ENCODE measurements at places on chromosomes 6 and 20. TPM values are rescaled to one million over a fixed set of nuclear protein-coding genes. Genes with fewer than 3 reads are reported as not detected.

DNA sequence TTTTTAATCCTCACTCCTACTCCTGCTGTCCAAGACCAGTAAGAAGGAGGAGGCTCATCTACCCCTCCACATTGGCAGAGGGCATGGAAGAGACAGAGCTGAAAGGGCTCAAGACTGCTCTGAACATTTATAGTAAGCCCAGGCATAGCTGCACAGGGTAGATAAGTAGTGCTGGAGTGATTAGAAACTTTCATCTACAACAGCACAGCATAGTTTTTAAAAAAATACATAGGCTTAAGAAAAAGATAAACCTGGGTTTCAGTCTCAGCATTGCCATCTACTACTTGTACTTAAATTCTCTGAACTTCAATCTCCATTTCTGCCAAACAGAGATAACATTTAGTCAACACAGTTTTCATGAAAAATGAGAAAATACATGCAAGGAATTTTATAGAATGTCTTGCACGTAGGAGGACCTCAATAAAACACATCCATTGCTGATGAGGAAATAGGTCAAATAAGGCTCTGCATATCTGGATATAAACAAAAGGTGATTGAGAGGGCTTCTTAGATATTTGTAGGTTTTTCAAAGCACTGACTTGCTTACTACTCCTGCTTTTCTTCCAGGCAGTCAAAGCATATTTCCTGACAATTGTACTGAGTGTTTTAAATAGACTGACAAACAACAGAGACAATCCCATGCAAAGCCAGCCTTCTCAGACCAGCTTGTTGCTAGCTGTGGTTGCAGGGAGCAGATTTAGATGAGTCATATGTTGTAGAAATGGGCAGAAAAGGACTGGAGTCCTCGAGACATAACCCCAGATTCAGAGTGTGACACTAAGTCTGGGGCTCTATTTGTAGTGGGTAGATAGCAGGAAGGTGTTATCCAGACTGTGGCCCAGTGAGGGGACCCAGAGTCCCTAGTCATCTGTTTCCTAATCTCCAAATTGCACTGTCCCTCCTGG lies 107.4 kb upstream of the TAB2 start:
- no peak for DNase-seq

- no peak for DNase-seq
Measured at GRCh38 chr20:47546184-47547033, 44.7 kb downstream of the NCOA3 start.

DNA sequence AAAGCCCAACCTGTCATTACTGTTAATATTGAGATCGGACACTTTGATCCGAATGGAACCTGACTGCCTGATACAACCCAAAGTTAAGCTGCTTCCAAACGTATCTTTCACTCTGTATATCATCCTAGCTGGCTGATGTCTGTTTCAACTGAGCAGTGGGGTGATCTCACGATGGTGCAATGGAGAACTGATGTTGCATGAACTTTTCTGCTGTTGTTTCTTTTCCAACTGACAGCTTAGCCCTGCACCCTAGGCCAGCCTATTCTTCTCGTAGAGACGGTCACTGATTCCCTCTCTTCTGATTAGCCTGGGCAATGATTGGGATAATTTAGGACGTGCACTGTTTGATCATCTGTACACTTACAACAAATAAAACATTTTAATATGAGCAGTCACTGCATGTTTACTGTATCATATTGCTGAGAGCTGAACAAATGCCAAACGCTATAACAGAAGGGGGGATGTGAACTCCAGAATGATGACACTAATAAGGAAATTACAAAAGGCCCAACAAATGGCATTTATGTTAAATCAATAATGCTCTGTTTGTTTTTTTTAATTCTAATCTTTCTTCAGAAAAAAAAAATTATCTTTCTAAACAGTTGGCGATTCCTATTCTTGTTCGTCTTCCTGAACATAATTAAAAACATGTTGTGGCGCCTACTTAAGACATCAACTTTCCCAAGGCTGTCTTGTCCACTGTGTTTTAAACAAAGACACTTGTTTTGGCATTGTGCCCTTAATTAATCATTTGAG lies 184.8 kb downstream of the ZNF217 start:
- DNase-seq, result no peak

DNA sequence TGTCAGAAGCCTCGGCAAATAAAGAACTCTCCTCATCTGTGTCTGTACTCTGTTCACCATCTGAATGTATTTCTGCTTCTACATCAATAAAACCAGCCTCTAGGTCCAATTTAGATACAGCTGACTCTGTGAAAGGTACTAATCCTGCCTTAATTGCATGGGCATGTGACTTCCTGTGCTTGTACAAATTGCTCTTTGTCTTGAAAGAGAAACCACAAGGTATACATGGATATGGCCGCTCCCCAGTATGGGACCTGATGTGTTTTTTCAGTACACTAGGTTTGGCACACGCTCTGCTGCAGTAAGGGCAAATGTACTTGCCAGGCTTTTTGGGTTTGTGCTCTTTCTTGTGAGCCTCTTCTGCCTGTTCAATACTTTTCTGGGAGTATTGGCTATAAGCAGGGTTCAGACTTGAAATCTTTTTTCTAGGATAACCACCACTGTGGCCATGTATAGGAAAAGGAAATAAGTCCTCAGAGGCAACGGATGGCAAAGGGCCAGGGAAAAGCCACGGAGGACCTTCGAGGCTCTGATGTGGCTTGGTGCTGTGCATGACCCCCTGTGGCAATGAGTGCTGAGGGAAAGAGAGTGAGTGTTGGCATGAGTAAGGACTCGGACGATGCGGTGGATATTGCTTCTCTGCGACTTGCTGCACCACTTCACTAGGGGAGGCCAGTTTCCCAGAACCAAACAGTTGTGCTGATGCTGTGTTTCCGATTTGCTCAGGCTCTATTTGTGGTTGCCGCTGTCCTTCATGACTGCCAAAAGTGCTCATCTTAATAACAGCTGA lies 170.9 kb downstream of the HIVEP2 start:
- DNase-seq, result no peak

- no peak for DNase-seq
Measured at GRCh38 chr6:26250698-26251044, 114.3 kb upstream of the BTN3A2 start.

- DNase-seq, result no peak
Measured at GRCh38 chr6:170344631-170345576, 38.3 kb downstream of the FAM120B start.

- DNase-seq, result no peak
Measured at GRCh38 chr20:1629321-1629720, 9.5 kb upstream of the SIRPB1 start.

Gene COL20A1
- total RNA-seq, result not detected

DNA sequence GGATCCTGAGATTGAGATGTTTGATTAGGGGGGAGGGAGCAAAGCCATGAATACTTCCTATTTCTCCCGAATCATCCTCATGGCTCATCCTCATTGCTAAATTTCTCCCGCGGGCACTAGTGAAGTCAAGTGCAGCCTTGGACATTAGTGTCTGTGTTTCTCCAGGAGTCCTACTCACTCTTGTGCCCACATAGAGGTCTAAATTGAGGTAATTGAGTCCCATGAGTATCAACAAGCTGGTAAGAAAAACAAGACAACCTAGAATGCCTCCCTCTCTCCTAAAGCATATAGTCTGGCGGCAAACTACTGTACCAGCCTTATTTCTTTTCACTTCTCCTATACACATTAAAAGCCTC lies 420 bp downstream of the CENPQ start:
- DNase-seq, result no peak

DNA sequence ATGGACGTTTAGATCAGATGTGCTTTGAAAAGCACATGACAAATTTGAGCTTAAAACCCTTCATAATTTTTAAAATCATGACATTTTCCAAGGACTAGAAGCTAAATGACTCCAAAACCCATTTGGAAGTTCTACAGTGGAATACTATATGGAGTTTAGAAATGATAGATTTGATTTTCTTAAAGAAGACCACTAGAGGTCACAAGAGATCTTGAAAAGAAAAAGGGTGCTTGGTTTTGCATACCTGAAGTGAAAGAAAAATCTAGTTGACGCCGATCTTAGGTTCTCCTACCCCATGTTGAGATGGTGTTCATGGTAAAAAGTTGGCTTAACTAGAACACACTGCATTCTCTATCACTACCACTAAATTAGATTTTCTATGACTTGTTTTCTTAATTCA lies 31.5 kb downstream of the CFAP61 start:
- DNase-seq, result no peak
